ENCODE measurements at places on chromosomes 2 and 18.

DNA sequence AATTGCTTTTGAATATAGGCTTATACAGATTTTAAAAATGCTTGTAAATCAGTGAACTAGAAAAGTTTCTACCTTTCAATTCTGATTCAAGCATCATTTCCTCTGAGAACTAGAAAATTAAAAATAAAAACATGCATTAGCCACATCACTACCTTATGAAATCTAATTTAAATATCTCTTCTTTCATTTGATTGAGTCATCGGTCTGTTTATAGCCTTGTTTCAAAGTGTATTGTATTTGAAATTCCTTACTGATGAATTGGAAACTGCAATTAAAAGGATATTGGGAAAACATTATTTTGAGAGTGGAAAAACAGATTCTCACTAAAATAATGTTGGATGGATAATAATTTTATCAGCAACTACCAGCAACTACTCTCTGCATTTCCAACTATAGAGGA is 717.7 kb upstream of the FAM98A start:
- DNase-seq, result no peak

DNA sequence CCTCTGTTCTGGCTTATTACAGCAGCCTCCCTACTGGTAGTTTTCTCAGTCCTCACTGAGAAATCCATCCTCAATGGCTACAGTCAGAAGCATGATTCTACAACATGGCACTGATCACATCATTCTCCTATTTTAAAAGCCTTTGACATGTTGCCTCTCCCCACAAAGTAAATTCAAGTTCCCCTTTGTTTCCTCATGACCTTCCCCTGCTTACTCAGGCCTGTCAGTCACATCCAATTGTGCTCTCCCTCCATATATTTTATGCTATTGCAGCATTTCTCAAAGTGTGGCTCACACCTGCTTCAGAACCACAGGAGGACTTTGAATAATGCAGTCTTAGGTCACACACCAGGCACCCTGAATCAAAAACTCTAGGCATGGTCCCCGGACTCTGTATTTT is 124.6 kb downstream of the SPOPL start:
- no peak for DNase-seq

- DNase-seq, result no peak
Observed at GRCh38 chr2:203994735-203995134, 58.2 kb downstream of the ICOS start.

DNA sequence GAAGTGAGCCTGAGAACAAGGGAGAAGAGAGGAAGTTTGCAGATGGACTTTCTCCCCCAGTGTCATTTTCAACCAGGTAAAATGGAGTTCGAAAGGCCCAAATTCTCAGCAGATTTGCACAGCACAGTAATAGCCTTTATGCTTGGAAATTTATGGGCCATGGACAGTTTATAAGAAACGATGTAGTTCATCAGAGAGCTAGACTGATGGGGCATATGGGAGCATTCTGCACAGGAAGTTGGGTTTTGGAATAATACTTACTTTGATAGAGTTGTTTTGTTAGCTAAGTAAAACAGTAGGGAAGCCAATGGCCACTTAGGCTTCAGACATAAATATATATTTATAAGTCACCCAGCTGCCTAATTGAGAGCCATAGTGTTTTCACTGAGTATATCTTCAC is 169.4 kb downstream of the MEIS1 start:
- no peak for DNase-seq

DNA sequence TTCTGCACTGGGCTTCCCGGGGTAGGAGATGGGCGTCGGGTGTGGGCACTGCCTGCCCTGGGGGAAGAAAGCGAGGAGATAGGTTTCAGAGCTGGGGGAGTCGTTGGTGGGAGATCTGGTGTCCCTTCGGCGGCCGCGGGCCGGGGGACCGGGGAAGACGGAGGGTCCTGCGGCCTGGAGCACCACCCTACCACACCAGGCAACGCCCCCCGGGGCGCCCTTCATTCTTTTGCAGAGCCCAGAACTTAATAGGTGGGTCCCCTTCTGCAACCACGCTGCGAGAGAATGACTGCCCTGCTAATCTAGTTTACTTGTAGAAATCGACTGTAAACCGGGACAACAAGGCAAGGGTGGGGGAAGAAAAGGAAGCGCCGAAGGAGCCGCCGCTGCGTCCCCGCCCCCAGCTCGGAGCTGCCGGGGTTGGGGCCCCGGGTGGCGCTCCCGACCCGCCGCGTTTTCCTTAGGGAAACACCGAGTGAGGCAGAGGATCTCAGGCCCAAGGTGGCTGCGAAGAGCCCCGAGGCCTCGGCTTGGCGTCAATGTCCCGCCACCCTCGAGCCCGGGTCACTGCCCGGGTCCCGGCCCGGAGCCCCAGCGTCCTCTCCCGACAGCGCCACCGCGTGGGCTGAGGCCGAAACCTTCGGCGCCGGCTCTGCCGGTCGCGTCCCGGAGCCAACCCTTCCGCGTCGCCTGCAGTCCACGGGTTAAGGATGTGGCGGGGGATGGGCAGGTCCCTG is 5.4 kb upstream of the SATB2 start:
- DNase-seq, result no peak

DNA sequence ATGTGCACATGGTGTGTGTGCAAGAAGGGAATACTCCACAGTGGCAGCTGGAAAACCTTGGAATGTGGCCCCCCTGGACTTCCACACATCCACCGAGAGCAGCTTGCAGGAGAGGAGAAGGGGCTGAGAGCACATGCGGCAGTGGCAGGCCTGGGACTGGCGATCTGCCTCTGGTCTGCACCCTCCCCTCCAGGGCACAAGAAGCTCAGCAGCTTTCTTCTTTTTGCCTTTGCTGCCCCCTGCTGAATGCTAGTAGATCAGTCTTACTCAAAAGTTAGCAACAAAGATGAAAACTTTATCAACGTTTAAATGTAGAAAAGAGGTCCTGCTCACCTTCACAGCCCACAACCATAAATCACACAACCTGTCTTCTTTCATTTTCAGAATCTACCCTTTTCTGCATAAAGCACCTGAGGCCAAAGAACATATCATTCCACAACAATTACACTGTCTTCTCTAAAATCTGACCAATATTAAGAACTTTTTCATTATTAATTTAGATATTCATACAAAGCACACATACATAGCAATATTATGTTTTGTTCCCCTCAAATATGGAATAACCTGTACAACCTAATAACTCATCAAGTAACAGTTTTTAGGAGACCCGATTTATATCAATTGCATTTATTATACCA is 34.6 kb downstream of the TGFBRAP1 start:
- no peak for DNase-seq

DNA sequence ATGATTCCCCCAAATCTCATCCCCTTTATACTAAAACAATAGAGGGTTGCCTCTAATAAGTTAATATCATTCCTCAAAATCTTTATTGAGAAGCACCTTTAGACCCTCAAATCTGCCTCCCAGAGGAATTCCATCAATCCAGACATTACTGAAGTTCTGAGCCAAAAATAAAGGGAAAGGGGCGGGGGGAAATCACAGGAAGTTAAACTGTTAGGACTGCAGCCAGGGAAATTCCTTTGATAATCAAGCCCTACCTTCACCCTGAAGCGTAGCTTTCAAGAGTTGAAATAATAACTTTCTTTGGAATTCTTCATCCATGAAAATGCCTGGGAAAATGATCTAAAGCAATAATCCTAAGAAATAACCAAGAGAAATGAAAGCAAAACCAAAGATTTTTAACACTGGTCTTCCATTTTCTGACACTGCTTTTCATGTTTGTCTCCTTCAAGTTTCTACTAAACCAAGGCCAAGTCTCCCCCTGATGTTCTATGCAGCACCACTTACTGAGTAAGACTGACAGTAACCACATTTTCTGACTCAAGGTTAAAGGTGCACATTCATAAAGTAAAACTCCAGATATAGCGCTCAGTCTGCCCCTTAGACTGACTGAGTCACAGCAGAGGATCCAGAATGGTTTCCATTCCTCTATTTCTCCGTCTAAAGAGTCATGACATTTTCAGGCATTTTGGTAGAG is 78.2 kb downstream of the TCF4 start:
- DNase-seq, result no peak

GRCh38 chr2:48183991-48184390 is 277.7 kb upstream of the FBXO11 start:
- no peak for DNase-seq
